ENCODE measurements at places on chromosomes 6 and 20. TPM values are rescaled to one million over a fixed set of nuclear protein-coding genes. Genes with fewer than 3 reads are reported as not detected.

ZNF133 gene
- total RNA-seq: 26.8 TPM

PRL gene
- total RNA-seq: not detected

FAM209A gene
- total RNA-seq: 0.37 TPM

HMGN4 gene
- total RNA-seq: 81.5 TPM

SULF2 gene
- total RNA-seq: 276 TPM

LY6G6C gene
- total RNA-seq: not detected

TCF21 gene
- total RNA-seq: not detected
